Common myeloid progenitor, CD34-positive (primary cell): ENCODE measurements at places on chromosomes 1 and 21.

GRCh38 chr1:201094832-201095231 lies 17.4 kb downstream of the CACNA1S start:
- DNase-seq = no peak

GRCh38 chr1:9010781-9011323 lies 15.4 kb downstream of the SLC2A7 start:
- no peak for DNase-seq

DNA sequence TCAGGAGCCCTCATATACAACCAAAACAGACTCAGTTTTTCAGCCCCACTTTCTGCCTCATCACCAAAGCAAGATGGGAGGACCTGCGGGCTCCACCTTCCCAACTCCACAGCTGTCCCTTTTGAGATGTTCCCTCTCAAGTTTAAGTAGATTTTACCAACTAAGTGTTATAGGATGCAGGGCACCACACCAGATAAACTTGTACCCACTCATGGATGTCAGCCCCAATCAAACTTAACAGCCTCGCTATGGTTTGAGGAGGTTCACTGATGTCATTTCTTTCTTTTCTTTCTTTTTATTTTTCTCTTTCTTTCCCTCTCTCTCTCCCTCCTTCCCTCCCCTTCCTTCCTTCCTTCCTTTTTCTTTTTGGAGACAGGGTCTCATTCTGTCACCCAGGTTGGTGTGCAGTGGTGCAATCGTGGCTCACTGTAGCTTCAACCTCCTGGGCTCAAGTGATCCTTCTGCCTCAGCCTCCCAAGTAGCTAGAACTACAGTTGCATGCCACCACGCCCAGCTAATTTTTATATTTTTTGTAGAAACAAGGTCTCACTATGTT lies 13.4 kb downstream of the CD58 start:
- no peak for DNase-seq

GRCh38 chr21:17540530-17540929 lies 27.7 kb downstream of the CXADR start:
- DNase-seq = no peak

DNA sequence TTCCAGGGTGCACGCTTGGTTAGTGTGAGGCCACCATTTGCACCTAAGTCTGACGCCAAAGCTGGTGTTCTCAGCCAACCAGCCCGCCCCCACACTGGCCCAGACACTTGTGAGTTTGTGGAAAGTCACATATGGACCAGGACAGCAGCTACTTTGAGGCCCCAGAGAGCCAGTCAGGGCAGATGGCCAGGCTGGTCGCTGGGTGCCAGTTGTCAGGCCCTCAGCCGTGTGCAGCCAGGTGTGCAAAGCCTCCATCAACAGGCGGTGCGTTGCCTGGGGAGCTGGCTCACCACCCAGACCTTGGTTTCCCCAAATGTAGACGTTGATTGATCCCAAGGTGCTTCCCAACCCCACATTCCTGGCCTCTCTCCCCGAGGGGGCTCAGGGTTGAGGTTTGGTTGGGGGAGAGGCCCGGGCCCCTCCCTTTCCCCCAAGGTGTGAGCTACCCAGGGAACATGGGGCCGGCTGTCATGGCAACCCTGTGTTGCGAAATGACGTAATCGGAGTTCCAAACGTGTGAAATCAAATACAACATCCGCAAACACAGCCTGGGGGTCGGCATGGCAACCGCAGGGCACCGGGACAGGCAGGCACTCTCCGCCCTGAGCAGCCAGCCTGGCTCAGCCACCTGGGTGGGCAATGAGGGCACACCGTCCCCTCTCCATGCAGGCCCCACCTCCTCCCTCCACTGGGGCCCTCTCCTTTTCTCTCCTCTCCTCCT lies 42.2 kb upstream of the WNT4 start:
- peak; percentile 70 for DNase-seq

GRCh38 chr1:9438431-9439073 lies 100.7 kb upstream of the SLC25A33 start:
- DNase-seq = no peak

GRCh38 chr21:16842696-16843035 lies 670.2 kb upstream of the CXADR start:
- no peak for DNase-seq

DNA sequence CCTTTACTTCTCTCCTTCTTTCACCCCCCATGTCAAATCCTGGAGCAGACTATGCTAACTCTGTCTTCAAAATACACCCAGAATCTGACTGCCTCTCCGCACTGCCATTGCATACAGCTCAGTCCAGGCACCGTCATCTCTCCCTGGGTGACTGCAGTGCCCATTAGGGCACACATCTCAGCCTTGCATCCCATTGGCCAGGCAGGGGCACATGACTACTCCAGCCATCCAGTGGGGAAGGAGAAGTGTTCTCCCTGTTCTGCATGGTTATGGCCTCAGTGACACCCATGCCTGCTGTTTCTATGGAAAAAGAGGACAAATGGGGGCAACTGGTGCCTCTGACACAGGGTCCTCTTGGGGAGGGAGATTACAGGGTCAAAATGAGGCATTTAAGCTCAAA lies 270.5 kb downstream of the MATN1 start:
- DNase-seq = no peak

DNA sequence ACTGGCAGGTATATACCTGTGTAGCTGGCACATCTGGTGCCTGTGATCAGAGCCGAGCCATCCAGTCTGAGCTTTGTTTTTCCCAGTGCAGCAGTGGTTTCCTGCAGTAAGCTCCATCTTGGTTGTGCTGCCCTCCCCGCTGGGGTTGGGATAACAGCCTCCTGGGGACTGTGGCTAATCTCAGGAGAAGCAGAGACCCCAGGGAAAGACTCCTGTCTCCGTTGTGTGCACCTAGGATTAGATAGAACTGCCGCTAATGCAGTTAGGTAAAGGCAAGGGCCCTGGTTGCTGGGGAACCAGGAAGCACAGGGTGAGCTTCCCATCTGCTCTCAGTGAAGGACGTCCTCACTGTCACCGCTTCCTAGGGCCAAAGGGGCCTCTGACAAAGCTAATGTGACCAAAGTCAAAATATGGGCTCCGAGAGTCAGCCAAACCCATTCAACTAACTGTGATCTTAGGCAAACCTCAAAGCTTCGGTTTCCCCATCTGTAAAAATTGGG lies 20.0 kb downstream of the ROR1 start:
- DNase-seq = no peak
